ENCODE measurements at places on chromosomes 6 and 20.

DNA sequence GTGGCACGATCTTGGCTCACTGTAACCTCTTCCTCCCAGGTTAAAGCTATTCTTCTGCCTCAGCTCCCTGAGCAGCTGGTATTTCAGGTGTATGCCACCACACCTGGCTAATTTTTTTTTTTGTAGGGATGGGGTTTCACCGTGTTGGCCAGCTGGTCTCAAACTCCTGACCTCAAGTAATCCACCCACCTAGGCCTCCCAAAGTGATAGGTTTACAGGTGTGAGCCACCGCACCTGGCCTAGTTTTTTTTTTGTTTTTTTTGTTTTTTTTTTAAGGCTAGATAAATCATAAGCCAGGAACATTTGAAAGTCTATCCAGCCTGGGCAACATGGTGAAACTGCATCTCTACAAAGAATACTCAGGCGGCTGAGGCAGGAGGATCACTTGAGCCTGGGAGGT lies 10.9 kb downstream of the RRP36 start:
- DNase-seq: no peak

- no peak for DNase-seq
Measured at GRCh38 chr6:137944793-137945498, 77.9 kb downstream of the TNFAIP3 start.

- DNase-seq: no peak
Measured at GRCh38 chr20:18488301-18488700, 8.7 kb downstream of the RBBP9 start.

DNA sequence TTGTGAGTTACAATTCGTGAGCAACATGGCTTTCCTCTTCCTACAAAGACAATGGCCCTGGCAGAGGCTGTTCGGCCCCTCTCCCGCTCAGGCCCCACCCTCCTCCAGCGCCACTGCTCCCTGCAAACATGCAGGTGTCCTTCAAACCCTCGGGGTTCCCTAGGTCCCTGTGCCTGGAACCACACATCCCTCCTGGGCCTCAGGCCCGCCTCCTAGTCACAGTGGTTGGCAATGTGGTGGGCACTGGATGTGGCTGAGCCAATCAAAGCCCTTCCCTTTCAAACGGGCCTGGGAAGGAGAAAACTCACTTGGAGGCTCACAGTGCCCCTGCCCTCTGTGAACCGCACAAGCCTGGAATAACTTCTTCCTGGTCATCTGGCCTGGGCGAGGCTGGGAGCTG lies 147.2 kb downstream of the TFAP2C start:
- no peak for DNase-seq

GRCh38 chr6:129672341-129672682 lies 37.7 kb downstream of the ARHGAP18 start:
- no peak for DNase-seq
